ENCODE measurements at places on chromosomes 4 and X.

- DNase-seq, result no peak
Observed at GRCh38 chr4:174835536-174835935, 6.5 kb upstream of the GLRA3 start.

DNA sequence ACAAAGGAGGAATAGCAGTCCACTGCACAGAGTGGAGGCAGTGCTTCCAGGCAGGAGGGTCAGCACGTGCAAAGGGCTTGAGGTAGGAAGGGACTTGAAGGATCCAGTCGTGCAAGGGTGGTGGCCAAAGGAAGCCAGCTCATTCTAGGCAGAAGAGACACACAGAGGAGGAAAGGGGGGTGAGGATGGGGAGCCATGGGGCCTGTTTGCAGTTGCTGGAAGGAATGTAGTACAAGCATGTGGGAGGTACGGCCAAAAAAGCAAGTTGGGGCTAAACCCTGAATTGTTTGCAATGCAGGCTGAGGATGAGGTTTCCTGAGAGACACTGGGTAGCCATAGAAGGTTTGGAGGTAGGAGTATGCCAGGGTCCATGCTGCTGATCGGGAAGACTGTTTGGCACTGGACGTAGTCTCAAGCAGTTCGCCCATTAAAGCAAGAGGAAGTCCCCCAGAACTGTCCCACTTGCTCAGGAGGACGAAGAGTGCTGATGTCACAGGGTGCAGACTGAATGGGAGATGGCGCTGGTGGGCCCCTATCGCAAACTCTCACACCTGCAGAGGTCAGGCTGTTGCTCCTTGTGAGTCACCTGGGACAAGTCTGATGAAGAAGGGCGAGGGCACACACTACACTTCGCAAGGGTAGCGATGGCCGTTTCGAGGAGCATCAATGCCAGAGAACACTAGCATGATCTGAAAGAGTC lies 9.1 kb upstream of the MAN2B2 start:
- DNase-seq, result no peak

DNA sequence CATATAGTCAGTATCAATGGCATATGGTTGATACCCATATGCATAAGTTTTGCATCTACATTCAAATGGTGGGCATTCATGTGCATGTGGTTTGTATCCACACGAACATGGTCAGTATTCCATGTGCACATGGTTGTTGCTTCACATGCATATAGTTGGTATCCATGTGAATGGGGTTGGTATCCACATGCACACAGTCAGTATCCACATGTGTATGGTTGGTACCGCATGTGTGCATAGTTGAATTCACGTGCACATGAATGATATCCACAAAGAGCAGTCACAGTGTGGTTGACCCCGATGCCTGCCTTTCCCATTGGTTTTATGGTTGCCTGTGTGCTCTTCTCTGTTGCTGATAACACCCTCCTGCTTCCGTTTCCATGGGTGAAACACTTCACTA lies 427.9 kb downstream of the STIM2 start:
- no peak for DNase-seq

DNA sequence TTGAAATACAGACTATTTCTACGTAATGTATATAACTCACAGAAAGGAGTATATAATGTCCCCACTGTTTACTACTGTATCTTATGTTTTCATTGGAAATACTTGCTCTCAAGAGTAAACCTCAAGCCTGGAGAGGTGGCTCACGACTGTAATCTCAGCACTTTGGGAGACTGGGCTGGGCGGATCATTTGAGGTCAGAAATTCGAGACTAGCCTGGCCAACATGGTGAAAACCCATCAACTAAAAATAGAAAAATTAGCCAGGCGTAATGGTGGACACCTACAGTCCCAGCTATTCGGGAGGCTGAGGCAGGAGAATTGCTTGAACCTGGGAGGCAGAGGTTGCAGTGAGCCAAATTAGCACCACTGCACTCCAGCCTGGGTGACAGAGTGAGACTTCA lies 92.8 kb downstream of the COL25A1 start:
- DNase-seq, result no peak

DNA sequence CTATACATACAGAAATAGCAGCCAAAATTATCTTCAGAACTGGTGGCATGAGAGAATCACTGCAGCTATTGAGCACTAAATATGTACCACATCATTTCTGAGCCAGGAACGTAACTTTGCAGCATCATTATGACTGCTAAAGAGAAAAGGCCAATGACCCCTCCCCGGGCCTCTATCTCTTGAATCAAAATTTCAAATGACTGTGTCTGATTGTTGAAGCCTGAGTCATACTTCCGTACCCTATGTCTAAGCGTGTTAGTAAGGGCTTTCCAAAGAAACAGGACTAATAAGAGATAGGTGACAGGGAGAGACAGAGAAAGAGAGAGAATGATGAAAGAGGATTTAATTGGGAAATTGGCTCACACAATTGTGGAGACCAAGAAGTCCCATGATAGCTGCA lies 445.5 kb upstream of the SPANXN1 start:
- no peak for DNase-seq

DNA sequence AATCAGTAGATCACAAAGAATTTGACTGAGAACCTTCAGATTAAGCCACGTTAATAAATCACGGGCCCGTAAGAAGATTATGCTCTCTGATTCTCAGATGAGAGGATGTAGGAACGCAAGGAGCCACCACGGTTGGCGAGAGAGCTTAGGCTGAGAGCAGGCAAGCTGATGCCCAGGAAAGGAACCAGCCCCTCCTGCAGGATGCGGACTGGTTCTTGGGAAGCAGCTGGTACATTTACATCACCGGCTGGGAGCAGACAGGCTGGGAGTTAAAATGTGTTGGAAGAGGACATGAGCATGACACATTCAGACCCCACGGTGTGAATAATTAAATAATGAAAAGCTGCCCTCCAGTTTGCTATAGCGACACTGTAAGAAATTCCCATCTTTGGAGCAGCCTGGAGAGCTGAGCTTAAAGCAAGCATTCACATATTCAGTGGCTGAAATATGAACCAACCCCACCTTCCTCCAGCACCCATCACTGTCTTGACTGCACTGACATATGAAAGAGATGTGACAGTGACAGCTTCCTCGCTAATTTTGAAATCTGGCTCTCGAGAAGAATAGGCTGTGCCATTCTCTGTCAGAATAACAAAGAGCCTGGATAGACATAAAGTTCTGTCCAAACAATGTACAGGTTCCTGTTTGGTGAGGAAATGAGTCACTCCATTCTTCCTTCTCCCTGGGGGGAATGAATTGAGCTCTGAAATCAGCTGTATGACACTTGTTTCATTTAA lies 33.1 kb downstream of the LNX1 start:
- no peak for DNase-seq

DNA sequence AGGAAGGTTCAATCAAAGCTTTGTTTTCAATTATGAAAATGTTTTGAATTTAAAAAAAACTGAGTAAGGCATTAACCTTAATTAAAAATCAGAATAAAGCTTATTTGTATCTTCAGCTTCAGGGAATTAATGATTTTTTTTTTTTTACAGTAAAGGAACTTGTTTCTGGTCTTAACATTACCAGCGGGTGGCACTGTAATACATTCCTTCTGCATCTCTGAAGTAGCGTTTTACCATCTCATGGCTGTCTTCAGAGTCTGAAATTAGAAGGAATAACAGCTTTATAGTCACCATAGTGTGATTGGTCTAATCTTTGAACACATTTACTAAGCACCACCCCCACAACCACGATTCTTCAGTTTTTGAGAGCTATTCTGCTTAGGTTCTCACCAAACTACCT lies 102.6 kb downstream of the IL1RAPL2 start:
- no peak for DNase-seq

DNA sequence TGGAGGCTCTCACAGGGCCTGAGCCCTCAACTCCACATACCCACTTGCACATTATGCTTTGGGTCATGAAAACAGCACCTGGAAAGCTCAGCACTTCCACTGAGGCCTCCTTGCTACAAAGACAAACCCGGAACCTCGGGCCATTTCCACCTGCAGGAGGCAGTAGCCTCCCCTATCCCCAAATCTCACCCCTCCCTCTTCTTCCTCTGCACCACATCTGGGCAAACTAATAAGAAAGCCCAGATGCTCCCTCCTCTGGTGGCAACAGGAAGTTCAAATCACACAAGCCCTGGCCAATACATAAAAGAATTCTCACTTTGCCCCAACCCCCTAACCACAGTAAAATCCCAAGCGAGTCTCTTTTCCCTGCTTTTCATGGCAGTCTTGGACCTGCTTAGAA lies 136.4 kb downstream of the MAPK10 start:
- no peak for DNase-seq

GRCh38 chr4:3017504-3017903 lies 54.1 kb downstream of the GRK4 start:
- no peak for DNase-seq

- no peak for DNase-seq
Observed at GRCh38 chrX:140165849-140166248, 200.5 kb upstream of the CXorf66 start.

DNA sequence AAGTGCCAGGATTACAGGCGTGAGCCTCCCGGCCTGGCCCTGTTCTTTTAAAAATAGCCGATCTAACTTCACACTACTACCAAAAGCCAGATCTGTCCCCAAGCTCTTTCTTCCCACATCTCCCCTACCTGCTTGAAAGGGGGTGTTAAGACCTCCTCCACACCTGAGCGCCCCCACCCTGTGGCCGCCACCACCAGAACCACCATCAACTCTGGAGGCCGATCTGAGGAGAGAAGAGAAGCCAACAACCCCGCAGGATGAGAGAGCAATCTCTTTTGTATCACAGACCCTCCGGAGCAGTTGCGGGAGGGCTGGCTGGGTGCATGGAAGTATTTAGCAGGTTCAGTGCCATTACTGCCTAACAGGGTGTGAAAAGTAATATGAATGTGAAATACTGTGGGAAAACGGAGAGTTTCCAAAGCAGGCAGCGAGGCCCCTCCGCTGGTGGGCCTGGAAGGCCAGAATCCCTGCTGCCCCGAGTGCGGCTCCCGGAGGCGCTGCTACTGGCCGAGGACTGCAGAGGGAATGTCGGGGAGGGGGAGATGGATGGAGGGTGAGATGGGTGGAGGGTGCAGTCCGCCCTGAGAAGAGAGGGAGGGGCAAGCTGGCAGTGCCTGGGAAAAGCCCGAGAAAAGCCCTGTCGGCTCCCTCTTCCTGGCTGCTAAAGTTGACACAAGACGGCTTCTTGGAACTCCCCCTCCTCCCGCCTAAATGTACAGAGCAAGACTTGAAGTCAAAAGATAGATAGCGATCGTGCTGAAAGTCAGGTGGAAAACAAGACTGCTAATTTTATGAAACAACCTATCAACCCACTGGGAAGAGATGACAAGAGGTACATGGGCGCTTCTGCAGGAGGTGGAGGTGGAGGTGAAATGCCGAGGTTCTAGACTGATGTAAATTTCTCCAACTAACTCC lies 22.3 kb downstream of the HAND2 start:
- DNase-seq, result no peak

DNA sequence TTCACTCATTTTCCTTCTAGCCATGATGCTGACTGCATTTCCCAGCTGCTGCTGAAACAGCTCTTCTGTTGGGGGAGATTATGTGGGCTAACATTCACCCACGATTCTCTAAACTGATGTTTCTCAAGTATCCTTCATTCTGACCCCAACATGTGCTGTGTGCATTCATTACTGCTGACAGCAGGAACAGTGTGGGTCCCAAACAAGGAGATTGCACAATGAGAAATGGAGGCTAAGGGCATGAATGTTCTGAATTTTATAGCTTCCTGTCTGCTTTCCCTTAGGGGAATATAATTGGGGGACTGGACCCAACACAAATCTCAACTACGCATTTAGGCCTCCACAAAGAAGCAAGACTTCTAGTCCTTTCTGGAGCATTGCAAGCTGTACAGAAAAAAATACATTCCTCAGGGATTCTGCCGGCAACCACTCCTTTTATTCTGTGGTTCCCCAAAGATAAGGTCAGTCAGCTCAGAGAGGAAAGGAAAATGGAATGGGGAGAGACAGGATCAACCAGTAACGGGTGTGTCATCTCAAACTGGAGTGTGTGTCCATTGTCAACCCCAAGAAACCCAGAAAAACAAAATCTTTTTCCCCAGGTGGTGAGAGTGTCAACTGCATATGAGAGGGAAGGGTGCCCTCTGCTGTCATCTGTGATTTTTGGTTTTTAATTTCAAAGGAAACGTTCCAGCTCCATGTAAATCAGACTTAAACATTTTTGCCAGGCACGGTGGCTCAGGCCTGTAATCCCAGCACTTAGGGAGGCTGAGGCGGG lies 81.5 kb upstream of the EGFL6 start:
- DNase-seq, result peak; percentile 37

DNA sequence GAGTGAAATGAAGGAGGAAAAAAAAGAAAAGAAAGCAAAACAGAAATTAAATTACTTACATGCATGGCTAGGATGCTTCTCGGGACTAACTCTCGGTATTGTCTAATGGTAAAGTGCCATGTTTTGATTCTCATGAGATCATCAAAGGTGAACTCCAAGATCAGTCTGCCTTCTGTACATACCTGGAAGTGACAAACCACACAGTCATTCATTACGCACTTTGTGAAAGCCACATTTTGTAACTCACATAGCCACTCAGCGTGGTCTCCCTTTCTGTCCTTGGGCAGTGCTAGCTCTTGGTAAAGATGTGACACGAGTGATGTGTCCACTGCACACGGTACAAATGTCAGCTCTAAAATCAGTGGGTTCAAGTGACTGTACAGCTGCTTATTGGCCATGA lies 309.8 kb downstream of the LDB2 start:
- DNase-seq, result no peak

DNA sequence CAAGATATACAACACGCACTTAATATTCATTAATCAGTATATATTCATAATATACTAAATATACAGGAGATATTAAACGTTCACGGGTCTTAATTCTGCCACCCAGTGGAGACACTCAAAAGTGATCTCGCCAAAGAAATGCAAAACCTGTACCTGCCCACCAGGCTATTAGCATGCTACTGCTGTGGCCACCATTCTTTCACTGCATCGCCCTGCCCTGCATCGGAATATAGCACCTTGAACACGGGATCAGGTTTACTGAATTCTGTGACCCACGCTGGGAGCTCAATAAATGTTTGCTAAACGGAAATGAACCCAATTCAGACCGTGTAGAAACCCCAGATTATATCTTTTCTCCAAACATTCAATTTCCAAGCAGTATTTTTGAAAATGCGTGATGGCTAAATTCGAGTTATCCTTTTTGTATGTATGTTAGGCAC lies 840 bp upstream of the CLCN3 start:
- peak; percentile 56 for DNase-seq

- DNase-seq, result no peak
Observed at GRCh38 chr4:90080116-90080515, 47.1 kb upstream of the CCSER1 start.

DNA sequence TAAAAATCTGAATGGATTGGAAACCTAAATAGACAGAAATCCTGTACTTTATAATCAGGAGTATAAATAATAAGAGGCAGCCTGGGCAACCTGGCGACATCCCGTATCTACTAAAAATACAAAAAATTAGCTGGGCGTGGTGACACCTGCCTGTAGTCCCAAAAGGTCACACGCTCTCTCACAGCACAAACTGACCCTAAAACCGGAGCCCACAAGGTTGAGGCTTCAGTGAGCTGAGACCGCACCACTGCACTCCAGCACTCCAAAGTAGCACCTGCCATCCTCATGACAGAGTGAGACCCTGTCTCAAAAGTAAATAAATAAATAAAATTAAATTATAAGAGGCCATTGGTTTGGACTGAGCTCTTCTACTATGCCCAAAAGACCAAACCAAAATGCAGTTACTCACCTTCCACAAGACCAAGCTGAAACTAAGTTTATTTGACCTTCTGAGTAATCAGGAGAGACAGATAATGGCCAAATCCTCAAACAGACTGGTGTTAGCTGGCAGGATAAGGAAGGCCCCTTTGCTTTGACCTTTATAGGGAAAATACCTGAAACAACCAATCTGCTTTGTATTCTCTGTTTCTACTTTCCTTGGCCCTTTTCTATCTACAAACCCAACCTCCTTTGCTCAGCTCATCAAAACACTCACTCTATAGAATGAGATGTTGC lies 3.2 kb upstream of the GRSF1 start:
- no peak for DNase-seq

- no peak for DNase-seq
Observed at GRCh38 chr4:88008743-88009171, 1.3 kb downstream of the PKD2 start.

Data from activated T-cell treated with anti-CD3 and anti-CD28 coated beads, Interleukin-2, amount 50 U/mL, for 48 hours (primary cell).